DMS79 treated with DMSO at 0.1 percent for 48 hours (cell line): ENCODE measurements at places on chromosomes 16 and 17.

DNA sequence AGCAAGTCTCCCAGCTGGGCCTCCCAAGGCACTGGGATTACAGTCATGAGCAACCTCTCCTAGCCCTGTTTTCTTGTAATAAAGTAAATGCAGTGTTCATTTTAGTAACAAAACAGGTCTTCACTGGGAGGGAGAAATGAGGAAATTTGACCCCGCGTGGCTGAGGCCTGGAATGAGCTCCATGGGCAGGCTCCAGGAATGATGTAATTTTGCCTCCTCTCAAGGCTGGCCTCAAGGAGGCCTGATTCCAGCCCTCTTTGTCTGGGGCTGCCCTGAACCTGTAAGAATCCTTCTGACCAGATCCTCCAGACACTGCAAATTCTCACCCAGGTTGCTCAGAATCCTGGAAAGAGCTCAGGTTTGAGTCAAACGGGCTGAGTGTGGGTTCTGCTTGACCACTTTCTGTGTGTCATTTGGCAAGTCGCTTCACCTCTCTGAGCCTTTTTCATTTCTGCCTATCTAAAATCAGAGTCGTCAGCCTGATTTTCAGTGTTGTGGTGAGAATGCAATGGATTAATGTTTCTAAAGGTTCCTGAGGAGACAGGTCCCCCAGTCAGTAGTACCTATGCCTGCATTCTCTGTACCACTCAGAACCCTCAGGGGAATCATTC lies 57.1 kb downstream of the RAB11FIP4 start:
- DNase-seq, result no peak

GRCh38 chr17:59254742-59255141 lies 34.4 kb downstream of the GDPD1 start:
- no peak for DNase-seq

- DNase-seq, result peak; percentile 34
Observed at GRCh38 chr16:8867216-8867931, 1.4 kb downstream of the CARHSP1 start.

GRCh38 chr16:28520672-28521071 lies 14.0 kb upstream of the IL27 start:
- no peak for DNase-seq

- no peak for DNase-seq
Observed at GRCh38 chr17:54536306-54536705, 364.3 kb upstream of the TOM1L1 start.

DNA sequence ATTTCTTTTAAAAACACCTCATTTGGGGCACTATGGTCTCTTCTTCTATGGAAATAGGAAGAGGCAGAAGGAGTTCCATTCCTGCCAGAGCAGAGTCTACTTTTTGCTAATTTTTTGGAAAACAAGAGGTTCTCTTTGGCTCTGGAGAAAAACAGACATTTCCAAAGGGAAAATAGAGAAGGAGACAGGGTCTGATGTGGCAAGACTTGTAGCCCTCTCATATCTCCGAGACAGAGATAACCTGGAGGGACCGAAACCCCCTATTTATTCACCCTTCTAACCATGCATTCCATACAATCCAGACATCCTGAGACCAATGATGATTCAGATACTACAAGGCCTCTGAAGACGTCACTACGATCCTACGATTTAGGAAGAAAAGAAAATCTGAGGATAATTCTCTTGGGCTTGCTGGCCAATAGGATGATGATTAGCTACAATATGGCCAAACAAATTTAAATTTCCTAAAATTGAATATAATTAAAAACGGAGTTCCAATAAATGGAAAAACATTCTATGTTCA lies 70.2 kb downstream of the HIC1 start:
- no peak for DNase-seq

GRCh38 chr16:11276896-11277593 lies 765 bp upstream of the PRM2 start:
- DNase-seq, result no peak

- DNase-seq, result peak; percentile 15
Observed at GRCh38 chr16:21301168-21301894, 23.2 kb upstream of the CRYM start.

- DNase-seq, result no peak
Observed at GRCh38 chr16:57593021-57593420, 35.4 kb upstream of the ADGRG1 start.

DNA sequence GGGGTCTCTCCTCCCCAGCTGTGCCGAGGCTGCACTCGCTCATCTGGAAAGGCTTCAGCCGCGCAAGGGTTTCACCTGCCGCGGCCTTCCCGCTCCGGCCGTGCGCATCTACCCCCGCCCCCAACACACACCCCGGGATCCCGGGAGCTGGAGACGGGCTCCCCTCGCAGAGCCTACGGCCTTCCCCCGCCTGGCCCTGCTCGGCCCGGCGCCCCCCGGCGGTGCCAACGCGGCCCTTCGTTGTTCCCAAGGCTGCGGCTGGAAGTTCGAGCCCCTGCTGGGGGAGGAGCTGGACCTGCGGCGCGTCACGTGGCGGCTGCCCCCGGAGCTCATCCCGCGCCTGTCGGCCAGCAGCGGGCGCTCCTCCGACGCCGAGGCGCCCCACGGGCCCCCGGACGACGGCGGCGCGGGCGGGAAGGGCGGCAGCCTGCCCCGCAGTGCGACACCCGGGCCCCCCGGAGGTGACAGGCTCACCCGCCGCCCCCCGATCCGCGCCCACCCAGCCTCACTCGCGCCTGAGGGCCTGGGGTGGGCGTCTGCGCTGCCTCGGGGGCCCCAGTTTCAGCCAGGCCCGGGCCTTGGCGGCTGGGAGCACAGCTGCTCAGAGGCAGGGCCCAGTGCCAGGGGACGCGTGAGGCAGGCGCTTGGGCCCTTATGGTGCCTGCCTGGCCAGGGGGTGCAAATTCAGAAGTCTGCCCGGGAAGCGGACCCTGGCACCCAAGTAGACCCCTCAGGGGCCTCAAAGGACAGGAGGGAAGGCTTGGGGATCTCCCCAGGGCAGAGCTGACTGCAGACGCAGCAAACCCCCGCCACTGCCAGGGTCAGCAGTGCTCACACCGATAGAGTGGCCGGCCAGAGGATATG lies 11.2 kb downstream of the GALK1 start:
- no peak for DNase-seq

DNA sequence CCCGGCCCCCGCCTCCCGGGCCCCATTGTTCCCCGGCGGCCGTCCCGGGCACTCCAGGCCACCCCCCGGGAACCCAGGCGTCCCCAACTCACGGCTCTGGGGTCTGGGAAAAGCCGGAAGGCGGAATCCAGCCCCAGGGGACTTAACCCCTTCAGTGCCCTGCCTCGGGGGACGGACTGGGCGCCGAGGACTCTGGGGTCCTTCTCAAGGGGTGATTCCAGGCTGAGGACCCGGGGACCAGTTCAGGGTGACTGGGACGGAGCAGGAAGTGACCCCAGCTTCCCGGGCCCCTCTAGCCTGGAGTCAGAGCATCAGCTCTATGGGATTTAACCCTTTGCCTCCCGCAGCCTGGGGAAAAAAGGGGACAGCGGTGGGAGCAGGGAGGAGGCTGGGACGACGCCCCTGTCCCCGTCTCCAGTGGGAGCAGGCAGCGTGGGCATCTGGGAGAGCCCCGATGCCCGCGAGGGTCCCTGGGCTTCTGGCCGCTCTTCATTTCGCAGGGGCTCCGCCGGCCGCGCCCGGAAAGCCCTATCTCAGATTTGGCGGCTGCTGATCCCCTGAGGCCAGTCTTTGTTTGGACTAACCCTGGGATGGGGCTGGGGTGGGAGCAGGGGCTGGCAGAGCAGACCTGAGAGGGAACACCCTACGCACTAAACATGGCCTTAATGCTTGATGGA lies at the start of gene ZNF629:
Gene ZNF629, minus strand, starts transcription at position 270 of the 677 bp plus-strand sequence. CDS start 2,723 bp downstream, outside the sequence.
- peak; percentile 67 for DNase-seq

DNA sequence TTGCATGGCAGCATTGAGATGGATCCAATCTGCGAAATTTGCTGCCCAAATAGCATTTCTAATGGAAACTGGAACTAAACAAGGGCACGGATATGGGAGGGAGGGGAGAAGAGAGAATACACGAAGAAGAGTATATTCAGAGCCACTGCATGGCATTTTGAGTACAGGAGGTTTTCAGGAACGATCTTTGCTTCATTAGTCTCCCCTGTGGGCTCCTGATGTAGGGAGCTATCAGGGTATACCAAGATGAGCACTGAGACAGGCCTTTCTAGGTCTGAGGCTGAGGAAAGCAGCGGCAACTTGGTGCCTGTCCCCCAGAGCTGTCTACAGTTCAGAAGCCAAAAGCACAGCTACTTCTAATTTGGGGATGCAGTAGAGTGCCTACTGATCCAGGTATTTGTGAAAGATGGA lies 257.7 kb upstream of the PMFBP1 start:
- no peak for DNase-seq

- peak; percentile 13 for DNase-seq
Observed at GRCh38 chr16:81601008-81601428, 156.4 kb downstream of the CMIP start.

GRCh38 chr16:83118365-83118764 lies 491.6 kb downstream of the CDH13 start:
- DNase-seq, result no peak

- DNase-seq, result no peak
Observed at GRCh38 chr17:71102777-71103176, 933.4 kb downstream of the KCNJ2 start.

DNA sequence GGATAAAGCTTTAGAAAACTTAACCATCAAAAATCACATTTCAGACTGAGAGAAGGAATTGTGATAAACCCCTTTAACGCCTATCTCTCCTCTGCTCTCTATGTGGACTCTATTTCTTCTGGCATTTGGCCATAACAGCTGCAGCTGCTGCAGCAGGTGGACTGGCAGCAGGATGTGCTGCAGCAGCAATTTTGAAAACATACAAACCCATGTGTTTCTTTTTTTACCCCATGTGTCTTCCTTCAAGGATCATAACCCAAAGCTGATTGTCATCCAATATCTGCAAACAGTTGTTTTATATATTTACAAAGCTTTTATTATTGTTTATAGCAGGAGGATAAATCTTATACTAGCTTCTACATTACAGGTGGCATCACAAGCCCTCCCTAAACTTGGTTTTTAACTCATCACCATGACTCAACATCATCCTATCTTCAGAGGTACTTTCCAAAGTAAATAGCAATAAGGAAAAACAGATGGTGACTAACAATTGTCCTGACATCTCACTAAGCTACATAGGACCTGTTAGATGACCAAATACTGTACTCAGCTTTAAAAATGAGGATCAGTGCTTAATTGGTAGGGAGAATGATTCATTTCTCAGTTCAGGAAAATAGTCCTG lies 14.5 kb upstream of the KRTAP9-2 start:
- DNase-seq, result peak; percentile 76

- no peak for DNase-seq
Observed at GRCh38 chr16:67767953-67768352, 38.4 kb downstream of the RANBP10 start.

DNA sequence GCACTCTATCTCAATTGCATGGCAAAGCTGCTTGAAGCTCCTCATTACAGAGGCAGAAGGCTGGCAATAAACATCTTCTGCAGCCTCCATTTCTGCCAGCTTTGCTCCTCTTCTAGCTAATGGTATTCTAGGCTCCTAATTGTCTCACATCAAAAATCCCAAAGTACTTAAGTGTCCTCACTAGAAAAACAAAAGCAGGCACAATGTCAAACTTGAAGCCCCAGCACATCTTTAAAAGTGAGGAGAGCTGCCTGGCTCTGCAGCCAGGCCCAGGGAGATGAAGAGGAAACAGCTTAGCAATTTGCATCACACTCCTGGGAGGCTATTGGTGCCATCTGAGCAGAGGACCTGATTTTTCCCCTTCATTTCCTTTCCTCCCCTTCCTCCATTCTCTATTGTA lies 197.1 kb downstream of the KCNJ2 start:
- no peak for DNase-seq

- no peak for DNase-seq
Observed at GRCh38 chr17:49971848-49972485, 3.0 kb downstream of the DLX4 start.

DNA sequence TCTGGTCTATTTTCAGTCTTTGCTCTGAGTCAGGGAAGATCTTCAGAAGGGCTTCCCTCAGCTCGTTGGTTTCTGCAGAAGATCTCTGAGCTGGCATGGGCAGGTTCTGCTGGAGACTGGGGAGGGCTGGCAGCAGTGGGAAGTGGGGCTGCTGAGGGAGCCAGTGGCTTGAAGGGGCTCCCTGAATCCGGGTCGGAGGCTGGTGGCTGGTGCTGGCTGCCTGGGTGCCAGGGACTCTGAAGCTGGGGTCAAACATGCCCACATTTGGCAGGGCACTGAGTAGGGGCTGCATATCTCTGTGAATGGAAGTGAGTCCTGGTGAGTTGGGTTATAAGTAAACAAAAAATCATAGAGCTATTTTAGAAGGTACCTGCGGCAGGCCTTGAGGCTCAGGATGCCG lies 67.0 kb downstream of the N4BP1 start:
- no peak for DNase-seq

DNA sequence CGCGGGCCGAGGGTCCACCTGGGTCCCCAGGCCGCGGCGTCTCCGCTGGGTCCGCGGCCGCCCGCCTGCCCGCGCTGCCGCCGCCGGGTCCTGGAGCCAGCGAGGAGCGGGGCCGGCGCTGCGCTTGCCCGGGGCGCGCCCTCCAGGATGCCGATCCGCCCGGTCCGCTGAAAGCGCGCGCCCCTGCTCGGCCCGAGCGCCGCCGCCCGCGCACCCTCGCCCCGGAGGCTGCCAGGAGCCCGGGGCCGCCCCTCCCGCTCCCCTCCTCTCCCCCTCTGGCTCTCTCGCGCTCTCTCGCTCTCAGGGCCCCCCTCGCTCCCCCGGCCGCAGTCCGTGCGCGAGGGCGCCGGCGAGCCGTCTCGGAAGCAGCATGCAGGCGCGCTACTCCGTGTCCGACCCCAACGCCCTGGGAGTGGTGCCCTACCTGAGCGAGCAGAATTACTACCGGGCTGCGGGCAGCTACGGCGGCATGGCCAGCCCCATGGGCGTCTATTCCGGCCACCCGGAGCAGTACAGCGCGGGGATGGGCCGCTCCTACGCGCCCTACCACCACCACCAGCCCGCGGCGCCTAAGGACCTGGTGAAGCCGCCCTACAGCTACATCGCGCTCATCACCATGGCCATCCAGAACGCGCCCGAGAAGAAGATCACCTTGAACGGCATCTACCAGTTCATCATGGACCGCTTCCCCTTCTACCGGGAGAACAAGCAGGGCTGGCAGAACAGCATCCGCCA lies 504 bp downstream of the FOXC2 start:
- DNase-seq, result no peak

GRCh38 chr17:78399028-78399692 lies 20.7 kb downstream of the PGS1 start:
- no peak for DNase-seq
